ENCODE measurements at places on chromosomes 11 and 22.
A peak's percentile ranks its signal among the peaks of the same experiment; 100 is the strongest.

DNA sequence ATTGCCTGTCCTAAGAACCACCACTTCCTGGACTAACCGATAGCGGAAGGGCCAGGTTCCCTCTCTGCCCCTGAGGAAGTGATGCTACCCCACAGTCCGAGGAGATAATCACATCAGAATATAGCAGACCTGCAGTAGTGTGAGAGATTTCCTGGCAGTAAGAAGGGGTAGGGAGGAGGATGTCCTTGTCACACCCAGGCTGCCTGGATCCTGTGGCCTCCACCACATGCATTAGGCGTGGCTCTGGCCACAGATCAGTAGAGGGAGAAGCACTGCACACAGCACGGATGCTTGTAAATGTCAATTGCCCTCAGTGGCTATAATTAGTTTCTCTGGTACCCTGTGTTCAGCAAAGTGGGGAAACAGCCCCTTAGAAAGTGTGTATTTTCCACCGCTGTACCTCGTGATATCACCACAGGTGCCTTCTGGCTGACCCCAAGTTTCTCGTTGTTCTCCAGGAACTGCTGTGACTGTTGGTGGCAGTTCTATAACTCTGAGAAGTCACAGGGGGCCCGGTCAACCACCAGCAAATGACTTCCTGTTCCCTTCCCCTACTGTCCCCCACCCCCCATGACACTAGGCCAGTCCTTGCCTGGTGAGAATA lies 61.8 kb downstream of the UBASH3B start:
- DNase-seq: no peak

DNA sequence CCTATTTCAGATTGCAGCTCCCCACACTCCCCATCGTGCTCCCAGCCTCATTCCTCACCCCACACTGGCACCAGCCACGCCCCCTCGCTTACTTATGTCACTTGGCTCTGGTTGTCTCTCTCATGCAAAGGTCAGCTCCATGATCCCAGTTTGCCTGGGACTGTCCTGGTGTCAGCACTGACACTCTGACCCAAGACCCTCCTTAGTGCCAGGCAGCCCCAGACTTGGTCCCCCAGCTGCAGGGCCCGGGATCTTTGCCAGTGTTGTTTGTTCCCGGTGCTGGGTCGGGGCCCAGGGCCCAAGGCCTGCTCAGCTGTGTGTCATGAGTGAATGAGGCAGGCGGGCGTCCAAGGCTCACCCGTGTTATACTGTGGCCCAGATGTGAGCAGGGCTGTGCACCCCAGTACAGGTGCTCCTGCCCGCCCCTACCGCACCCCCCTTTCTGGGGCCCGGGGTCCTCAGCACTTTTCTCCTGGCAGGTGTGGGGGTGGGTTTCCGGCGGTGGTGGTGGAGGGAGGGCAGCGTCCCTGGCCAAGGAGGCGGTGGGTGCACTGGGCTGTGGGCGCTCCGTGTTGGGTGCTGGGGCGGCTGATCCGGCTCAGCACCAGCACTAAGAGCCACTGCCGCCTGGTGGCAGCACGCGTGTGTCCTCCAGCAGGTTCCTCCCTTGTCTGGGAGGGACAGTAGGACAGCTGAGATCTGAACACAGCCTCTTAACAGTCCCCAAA lies 19.5 kb downstream of the IL17REL start:
- no peak for DNase-seq

DNA sequence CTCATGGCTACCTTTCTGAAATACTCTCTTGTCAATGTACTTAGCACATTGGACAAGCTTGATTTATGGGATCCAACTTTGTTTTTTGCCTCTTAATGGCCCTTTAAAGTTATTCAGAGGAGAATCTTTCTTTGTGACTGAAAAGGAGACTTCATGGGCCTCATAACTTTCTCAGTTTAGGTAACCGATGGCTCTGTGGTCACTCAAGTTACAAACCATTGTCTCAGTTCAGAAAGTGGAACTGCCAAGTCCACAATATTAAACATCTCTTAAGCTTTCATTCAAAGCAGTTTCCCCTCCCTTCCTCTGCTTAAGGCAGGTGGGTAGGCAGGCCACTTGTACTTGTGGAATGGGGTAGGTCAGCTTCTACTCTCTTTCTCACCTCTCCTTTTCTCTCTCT lies 12.3 kb upstream of the ARL14EP start:
- no peak for DNase-seq

DNA sequence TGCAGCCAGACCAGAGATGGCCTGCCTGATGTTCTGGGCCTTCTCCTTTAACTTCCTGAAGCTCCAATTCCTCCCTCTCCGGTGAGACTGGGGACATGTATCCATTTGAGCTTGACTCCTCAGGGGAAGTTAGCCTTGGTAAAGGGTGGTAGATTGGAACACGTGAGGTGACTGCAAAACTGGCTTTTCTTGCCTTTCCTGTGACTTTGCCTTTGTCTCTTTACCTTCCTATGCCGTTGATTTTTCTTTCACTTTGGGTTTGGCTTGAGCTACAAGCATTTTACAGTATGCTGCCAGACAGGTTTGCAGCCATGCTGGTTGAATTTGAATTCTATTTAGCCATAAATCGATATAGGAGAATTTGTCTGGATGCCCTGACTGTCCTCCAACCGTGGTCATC lies 16.8 kb upstream of the GLYATL1 start:
- no peak for DNase-seq

DNA sequence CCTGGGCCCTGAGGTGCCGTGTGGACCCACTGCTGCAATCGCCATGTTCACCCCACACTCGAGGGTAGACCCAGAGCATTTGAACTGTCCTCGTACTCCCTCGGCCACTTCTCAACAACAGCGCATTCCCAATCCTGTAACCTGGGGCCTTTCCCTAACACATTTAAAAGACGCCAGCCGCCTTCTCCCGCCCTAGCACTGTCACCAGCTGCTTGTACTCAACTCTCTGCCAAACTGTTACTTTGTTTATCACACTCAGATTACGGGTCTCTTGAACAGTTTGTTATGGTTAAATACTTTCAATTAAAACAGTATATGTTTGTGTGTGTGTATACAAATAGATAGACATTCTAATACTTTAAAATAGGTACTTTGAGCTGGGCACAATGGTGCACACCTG lies 20.7 kb downstream of the CDKN1C start:
- no peak for DNase-seq

GRCh38 chr22:26588729-26589366 lies 1.1 kb downstream of the TPST2 start:
- no peak for DNase-seq

GRCh38 chr11:33273656-33274055 lies 16.5 kb downstream of the HIPK3 start:
- DNase-seq: no peak

DNA sequence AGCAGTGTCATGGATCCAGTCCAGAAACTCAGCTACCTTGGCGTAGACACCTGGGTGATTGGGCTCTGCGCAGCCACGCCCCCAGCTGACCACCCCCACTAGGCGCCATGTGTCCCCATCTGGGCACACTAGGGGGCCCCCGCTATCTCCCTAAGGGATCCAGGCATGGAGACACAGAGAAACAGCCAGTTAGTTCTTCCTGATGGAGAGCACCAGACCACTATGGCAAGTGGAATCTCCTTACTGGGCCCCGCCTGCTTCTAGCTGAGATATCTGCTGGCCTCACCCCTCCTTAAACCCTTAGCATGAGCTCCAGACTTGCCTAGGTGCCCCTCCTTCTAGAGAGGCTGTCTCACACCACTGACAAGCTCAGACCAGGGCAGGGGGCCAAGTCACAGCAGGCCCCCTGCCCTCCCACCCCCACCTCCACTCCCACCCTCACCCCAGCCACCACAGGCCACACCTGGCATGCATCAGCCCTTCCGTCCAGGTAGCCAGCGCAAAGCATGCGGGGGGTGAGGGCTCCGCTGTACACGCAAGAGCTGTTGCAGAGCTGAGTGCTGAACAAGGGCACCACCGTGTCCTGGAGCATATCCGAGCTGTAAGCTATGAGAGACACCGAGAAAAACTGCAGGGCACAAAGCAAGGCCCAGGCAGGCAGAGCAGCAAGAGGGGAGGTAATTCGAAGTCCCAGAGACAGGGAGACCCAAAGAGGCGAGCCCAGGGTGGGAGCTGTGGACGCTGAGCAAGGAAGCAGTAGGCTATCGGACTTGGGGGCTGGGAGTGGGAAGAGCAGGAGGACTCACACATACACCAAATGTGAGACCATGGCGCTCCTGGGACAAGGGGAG lies 16.1 kb downstream of the TMPRSS5 start:
- no peak for DNase-seq

- DNase-seq: no peak
Observed at GRCh38 chr11:119391275-119391674, 9.8 kb upstream of the USP2 start.

DNA sequence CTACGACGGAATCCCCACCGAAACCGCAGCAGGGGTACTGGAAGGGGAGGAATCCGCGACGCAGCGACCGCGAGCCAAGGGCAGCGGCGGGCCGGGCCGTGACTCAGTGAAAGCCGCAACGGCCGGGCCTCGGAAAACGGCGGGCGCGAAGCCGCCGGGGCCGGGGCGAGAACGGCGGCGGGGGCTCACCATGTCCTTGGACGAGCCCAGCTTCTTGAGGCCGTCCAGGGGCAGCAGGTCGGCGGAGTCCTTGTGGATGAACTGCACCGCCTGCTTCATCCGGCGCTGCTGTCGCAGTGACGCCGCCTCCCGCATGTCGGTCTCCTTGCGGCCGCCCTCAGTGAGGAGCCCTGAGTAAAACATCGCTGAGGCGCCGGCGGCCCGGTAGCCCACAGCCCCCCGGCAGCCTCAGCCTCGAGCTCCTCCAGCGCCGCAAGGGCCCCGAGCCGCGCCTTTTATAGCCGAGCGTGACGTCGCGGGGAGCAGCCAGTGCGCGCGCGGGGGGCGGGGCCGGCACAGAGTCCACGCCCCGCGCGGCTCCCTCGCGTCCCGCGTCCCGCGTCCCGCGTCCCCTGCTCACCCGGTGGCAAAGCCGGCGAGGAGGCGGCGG lies at the start of gene NRIP3:
Gene NRIP3 (minus strand): TSS at position 429 of the 610 bp plus-strand sequence. CDS start 66 bp downstream, at position 363.
- DNase-seq: no peak

- no peak for DNase-seq
Observed at GRCh38 chr11:2579315-2580060, 120.3 kb downstream of the KCNQ1OT1 start.

DNA sequence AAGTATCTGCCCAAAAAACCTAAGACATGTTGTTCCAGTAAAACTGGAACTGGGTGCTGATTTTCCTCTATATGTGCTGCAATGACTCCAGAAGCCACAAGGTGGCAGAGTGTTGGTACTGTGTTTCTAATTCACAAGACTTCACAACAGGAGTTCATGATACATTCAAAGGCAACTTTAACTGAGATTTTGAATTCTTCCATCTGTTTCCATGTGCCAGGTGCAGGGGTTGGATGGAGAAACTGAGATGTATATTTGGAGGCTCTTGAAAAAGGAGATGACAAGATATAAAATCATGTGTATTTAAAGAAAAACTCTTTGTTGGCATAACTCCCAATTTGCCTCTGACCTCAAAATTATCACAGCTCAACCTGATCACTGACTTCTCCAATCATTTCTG lies 1098.6 kb upstream of the CCDC90B start:
- peak; percentile 14 for DNase-seq

- DNase-seq: no peak
Observed at GRCh38 chr11:1573903-1574237, 1.8 kb upstream of the DUSP8 start.

DNA sequence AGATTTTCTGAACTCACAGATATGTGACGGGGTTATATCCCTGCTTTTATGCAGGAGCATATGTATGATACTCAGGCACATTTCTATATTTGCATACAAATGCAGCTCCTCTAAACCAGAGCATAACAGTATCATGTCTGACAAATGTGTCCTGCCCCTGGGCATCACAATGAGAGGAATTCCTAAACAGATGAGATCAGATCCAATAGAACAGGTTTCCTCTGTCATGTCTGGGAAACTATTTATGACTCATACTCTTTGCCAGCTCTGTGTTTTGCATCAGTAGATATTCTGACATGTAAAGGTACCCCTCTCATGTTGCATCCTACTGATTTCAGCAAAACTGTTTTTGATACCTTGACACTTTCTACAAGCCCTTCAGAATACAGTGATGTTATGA lies 29.4 kb downstream of the SYT9 start:
- DNase-seq: no peak

GRCh38 chr11:28169816-28170215 lies 61.6 kb downstream of the METTL15 start:
- no peak for DNase-seq

DNA sequence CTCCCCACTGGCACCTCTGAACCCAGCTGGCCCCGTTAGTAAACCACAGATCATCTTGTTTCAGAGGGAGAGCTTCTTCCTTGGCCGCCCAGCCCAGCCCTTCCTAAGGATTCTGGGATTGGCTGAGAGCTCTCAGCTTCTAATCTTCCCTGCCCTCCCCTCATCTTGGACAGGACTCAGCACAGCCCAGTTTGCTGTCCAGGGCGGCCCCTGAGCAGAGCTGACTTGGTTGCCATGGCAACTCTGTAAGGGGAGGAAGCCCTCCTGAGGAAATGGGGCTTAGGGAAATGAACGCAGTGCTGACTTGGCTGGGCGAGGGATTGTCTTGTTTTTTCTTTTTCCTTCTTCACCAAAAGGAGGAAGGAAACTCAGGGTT lies 4.6 kb downstream of the APOL4 start:
- peak; percentile 55 for DNase-seq

- no peak for DNase-seq
Observed at GRCh38 chr11:109958821-109959166, 134.4 kb upstream of the ZC3H12C start.

DNA sequence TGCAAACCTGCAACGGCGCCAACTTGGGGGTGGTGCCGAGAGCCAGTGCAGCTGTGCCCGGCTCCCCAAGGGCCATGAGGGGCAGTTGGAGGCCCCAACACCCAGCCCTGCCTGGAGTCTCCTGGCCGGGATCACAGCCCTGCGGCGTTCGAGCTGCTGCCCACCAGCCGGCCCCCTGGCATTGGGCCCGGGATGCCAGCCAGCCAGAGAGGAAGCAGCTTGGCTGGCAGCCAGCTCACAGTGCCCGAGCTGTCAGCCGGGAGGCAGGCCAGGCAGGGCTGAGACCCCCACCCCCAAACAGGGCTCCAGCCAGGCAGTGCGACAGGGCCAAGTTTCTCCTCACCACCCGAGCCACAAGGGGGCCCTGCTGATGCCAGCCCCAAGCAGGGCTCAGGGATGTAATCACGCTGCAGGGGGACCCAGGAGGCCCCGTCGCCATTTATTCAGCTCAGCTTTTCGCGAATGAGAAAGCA lies 26.0 kb upstream of the TCF20 start:
- DNase-seq: no peak

All from AG09319 (cell line).